Activated CD4-positive, alpha-beta memory T cell treated with anti-CD3 and anti-CD28 coated beads for 36 hours (primary cell): ENCODE measurements at places on chromosomes 6 and 20. TPM values are rescaled to one million over a fixed set of nuclear protein-coding genes. Genes with fewer than 3 reads are reported as not detected.

The BACH2 gene
- 49.2 TPM for total RNA-seq

The TNFRSF6B gene
- not detected for total RNA-seq

DNA sequence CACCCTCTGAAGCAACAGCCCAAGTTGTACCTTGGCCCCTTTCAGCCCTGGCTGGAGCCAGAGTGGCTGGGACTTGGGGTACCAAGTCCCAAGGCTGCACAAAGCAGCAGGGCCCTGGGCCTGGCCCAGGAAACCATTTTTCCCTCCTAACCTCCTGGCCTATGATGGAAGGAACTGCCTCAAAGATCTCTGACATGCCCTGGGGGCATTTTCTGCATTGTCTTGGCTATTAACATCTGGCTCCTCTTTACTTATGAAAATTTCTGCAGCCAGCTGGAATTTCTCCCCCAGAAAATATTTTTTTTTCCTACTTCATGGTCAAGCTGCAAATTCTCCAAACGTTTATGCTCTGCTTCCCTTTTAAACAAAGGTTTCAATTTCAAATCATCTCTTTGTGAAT lies 269.4 kb upstream of the CDYL start:
- DNase-seq, result no peak

The NHSL1 gene
- total RNA-seq, result 0.95 TPM

DNA sequence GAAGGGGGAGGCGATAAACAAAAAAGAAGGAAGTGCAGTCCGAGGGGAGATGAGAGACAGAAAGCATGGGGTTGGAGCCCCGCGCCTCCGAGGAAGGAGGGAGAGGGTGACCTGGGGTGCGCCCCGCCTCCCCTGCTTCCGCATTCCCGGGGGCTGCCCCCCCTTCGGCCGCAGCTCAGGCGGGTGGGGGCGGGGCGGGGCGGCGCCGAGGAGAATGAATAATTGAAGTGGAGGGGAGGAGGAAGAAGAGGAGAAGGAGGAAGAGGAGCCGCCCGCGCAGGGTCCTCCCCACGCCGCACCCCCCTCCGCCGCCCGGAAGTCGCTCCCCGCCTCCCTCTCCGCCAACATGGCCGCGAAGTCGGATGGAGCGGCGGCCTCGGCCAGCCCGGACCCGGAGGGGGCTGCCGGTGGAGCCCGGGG lies at the start of gene XKR7:
TSS of gene XKR7 (plus strand) at position 322 of the 420 bp plus-strand sequence. CDS start at position 347, 25 bp downstream.
- peak; percentile 27 for DNase-seq

DNA sequence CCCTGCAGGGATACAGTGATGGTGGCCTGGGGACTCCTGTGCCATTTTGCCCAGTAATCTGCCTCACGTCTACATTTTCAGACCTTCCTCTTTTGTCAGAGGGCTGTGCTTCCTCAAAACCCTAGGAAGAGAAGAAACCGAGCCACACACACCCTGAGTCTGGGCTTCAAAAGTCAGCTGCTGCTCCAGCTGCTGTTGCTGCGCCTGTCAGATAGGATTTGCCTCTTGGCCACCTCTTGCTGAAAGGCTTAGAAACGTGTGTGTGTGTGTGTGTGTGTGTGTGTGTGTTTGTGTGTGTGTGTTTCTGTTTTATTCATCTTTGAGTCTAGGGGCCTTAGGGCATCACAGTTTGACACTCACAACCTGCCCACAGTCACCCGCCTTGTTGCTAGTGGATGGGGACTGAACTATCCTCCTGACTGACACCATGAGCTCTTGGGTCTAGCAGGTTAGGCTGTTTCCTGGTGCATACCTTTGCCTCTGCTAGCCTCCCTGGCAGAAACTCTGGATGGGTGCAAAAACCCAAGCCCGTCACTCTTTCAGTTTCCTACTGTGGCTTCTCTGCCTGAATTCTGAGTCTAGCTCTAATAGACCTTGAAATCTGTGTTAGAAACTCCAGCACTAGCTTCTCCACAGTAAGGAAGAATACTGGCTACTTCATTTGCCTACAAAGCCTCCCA lies 94.9 kb upstream of the CEP85L start:
- no peak for DNase-seq

The GNMT gene
- not detected for total RNA-seq
